ENCODE measurements at places on chromosomes 13 and 19.

DNA sequence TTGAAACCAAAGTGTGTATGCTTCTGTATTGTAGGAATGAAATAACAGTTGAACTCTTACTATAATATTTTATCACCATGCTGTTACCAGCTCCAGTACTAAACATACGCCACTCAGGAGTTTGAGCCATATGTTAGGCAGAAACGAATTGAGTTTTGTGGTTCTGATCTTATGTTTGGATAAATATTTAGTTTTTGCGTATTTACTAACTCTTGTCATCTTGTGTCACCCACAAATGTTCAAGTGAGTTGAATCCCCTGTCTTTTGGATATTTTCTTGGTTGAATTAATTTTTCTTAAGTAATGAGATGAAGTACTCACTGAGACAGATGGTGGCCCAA is 1.5 kb downstream of the FNDC3A start:
- DNase-seq: peak; percentile 31

GRCh38 chr19:34399886-34400285 is 4.3 kb upstream of the PDCD2L start:
- no peak for DNase-seq

DNA sequence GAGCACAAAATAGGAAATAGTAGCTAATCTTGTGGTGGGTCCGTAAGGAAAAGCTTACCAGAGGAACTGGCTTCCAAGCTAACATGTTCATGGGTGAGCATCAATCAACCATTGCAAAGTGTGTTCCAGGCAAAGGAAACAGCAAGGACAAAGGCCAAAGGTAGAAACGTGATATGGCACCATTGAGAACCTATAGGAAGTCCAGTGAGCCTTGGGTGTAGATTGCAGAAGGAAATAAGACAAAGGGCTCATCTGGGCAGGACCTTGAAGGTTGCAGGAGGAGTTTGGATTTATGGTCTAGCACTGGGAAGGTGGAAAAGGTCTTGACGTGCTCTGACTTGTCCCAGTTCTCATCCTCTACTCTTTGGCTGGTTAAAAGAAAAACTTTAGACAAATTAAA is 22.3 kb downstream of the CYP2B6 start:
- DNase-seq: no peak

DNA sequence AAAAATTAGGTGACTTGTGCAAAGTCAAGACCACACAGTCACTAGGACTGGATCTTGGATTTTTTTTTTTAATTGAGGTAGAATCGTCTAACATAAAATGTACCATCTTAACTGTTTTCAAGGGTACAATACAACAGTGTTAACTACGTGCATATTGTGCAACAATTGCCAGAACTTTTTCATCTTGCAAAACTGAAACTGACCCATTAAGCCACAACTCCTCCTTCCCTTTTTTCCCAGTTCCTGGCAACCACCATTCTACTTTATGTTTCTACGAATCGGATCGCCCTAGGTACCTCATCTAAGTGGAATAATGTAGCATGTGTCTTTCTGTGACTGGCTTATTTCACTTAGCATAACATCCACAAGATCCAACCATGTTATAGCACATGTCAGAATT is 37.5 kb upstream of the POMP start:
- no peak for DNase-seq

- DNase-seq: no peak
These were observed 12.3 kb downstream of the LATS2 start for GRCh38 chr13:21048901-21049698.

GRCh38 chr19:5406816-5407215 is 48.4 kb upstream of the ZNRF4 start:
- no peak for DNase-seq

GRCh38 chr13:81927347-81927746 is 1586.4 kb upstream of the SPRY2 start:
- peak; percentile 4 for DNase-seq

DNA sequence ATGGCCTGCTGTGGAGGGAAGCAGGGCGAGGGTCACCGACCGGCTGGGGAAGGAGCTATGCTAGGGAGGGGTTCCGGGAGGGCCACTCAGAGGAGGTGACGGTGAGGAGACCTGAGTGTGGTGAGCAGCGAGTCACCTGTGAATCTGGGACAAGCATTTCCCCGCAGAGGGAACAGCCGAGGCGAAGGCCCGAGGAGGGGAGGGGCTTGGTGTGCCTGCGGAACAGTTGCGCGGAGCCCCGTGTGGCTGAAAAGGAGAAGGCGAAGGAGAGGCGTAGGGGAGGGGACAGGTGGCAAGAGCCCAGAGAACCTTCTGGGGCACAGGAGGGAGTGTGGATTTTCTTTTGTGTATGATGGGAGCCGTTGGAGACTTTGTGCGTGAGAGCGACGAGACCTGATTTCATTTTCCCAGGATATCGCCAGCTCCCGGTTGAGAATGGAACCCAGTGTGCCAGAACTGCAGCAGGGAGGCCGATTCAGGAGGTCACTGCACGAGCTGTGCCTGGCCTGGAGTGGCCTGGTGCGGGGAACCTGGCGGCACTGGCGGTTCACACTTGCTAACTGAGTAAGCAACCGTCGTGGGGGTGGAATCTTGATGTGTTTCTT is 117.7 kb upstream of the ZNF507 start:
- no peak for DNase-seq

DNA sequence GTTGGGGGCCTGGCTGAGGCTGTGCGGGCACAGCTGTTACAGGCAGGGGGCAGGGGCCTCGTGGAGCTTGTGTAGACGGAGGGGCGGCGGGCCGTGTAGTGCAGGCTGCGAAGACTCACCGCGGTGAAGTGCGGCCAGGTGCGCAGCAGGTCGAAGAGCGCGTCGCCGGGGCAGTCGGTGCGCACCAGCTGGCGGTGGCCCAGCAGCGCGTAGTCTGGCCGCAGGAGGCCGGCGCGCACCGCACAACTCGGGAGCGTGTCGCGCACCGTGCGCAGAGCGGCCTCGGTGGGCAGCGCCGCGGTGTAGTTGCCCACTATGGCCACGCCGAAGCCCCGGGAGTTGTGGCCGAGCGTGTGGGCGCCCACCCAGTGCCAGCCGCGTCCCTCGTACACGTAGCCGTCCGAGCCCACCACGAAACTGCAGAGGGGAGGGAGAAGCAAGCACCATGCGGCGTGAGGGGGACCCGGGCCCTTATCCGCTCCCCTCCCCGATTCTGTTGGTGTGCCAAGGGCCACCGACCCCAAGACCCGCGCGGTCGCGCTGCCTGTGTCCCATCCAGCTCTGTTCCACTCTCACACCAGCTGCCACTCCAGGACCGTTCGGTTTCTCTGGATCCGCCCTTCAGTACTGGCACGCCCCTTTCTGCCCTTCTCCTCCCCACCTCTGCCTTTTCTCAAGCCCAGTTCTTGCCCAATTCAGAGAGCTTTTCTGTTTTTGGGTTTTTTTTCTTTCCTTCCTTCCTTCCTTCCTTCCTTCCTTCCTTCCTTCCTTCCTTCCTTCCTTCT is 5.4 kb upstream of the RASAL3 start:
- DNase-seq: peak; percentile 72

GRCh38 chr13:27483421-27483820 is 33.1 kb upstream of the MTIF3 start:
- no peak for DNase-seq

DNA sequence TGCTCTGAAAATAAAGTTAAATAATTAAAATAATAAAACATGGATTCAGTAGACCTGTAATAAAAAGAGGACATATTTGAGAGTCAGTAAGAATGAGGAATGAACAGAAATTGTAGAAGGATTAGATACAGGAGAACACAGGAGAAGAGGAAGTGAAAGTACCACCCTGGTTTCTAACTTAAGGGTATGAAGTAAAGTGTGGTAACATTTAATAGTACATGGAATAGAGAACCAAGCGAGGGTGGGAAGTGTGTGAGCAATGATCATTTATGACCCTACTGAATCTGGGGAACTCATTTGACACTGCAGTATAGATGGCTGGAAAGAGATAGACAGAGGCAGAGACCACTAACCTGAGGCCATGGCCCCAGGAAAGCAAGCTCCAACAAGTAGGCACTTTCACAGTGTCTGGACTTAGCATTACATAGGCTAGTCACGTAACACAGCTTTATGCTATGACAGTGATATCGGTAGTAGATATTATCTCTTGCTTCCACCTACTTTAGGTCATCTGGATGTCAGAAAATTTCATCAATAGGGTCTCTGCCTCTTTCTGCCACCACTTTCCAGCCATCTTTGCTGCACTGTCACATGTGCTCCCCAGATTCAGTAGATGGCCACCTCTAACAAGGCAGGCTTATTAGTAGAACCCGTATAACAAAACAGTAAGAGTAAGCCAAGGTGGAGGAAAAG is 633.9 kb upstream of the MIR17HG start:
- DNase-seq: peak; percentile 4

DNA sequence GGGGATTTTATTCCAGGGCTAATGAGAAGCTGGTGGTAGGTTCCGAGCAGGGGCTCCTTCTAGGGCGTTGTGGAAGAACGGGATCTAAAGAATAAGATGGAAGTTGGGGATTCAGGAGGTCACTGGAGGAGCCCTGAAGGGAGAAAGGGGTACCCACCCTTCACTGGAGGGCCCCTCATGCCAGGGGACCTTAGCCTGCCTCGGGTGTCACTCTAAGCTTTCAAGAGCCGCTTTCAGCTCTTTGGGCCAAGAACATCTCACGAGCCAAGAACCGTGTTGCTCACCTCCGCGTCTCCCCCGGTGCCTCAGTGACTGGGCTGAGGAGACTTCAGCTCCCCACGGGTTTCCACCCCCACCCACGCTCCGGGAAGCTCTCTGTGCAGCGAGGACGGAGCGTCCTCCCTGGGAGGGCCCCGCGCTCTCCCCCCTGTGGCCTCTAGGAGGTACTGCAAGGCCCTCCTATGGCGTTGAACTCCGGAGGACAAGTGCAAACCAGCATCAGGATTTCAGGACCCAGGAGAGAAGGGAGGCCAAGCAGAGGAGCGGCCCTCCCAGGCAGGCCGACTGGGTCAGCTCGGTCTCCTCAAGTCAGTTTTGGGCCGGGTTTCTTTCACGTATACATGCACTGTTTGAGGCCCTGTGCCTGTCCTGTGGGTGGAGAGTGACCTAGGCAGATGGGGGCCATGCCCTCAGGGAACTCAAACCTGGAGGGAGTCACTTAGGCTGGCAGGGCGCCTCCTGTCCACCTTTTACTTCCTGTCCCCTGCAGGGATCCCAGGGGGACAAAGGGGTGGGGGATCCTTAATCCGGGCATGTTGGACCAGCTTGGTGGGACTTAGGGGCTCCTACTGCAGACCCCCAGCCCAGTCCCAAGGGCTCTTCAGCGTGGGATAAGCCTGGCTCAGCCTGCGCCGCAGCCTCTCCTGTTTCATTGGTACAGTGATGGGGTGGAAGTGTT is 5.1 kb upstream of the KRTDAP start:
- peak; percentile 83 for DNase-seq

DNA sequence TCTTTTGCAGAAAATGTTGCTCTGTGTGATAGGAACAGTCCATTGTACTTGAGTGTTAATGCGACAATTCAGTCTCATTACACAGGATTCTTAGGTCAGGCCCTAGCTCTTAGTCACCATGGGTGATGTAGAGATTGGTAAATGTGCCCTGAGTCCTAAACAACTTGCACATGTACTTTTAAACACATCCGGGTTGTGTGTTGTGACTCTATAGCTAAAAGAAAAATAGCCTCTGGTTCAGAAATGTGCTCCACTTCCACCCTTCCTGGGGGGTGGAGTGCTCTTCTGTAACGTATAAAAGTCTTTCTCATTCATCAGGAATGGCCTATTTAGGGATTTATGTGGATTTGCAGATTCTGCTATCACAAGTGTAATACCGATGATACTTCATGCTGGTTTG is 5.2 kb downstream of the SPATA13 start:
- no peak for DNase-seq

DNA sequence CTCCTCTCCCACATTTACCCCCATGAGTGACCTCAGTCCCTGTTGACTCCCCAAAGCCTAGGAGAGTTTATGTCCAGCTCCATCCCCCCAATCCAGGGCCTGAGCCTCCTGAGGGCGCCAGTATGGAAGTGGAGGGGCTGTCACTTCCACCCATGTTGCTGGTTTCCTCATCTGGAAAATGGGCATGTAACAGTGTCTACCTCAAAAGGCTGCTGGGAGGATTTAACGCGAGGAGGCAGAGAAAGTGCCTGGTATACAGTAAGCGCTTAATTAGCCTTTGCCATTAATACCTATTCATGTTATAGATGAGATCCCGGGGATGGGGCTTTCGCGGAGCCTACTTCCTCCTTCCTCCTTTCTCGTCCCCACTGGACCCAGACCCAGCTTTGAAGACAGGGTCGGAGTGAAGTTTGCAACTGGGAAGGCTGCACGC is 476 bp downstream of the TYK2 start:
- DNase-seq: no peak

DNA sequence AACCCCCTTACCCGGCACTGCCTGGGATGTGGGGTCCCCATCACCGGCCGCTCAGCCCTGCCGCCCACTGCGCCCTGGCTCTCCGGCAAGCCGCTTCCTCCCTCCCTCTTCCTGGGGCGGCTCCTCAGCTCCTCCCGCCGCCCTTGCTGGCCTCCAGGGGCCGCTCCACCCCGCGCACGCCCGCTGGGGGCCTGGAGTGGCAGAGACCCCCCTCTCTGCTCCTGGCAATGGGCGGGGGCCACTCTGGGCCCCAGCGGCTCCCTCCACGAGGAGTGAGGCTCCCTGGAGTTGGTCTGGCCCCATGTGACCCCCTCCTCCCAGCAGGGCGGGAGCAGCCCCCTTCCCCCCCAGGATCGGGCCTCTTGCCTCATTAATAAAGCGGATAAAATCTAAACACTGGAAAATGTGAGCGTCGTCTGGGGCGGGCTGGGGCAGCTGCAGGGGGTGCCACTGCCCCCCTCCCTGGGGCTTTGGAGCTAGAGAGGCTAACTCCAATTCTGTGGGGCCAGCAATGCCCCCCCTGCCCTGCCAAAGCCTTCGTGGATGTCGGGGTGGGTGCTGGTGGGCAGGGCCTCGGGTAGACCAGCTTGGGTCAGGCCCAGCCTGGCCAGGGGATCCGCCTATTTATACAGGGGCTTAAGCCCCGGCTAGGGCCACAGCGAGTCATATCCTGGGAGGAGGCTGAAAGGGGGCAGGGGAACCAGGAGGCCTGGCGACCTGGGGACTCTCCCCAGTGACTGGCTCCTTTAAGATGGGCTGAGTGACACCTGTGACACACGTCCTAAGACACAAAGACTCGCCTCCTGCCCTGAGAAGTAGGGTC is at the start of gene PTGER1:
PTGER1 (minus strand) TSS at position 104 of the 823 bp plus-strand sequence. CDS start 1,034 bp downstream, outside the sequence.
- peak; percentile 72 for DNase-seq

DNA sequence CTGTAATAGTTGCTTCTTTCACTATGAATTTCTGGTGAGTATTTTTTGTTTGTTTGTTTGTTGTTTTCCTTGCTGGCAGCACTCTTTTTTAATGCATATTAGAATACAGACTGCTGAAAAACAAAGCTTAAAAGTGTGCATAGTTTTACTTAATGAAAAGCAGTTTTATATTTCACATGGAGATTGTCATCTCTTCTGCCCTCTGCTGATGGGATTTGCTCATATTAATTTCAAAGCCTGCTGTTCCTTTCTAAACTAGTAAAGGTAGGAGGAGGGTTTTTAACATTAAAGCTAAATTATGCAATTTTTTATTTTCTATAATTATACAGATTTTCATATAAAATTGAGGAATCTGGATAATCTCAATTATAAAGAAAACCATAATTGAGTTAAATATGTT is 692.6 kb upstream of the SLITRK1 start:
- peak; percentile 34 for DNase-seq

DNA sequence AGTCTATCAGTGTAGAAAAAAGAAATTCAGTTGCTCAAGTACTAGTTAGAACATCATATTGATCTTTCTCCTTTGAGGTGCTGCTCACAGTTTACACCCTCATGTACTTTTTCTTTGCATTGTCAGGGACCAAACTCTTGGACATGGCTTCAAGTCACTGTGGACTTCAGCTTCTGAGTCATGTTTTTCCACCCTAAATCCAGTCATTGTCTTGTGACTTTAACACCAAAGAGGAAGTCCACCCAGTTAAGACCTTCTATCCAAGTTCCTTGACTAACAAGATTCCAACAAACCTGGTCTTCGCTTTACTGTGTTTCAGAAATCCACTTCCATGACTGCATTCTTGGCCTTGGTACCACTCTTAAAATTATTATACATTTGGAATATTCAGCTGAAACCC is 206.7 kb upstream of the ARGLU1 start:
- no peak for DNase-seq
